ENCODE measurements at places on chromosomes 12 and 14. TPM values are rescaled to one million over a fixed set of nuclear protein-coding genes. Genes with fewer than 3 reads are reported as not detected.

Gene MTA1
- 26.1 TPM for total RNA-seq

DNA sequence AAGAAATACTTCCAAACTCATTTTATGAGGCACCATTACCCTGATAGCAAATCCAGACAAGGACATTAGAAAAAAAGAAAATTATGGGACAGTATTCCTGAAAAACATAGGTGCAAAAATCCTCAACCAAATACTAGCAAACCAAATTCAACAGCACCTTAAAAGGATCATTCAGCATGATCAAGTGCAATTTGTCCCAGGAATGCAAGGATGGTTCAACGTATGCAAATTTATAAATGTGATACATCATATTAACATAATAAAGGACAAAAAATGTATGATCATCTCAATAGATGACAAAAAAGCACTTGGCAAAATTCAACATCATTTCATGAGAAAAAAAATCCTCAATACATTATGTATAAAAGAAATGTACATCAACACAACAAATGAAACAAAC is 162.9 kb downstream of the DUSP6 start:
- DNase-seq: no peak

DNA sequence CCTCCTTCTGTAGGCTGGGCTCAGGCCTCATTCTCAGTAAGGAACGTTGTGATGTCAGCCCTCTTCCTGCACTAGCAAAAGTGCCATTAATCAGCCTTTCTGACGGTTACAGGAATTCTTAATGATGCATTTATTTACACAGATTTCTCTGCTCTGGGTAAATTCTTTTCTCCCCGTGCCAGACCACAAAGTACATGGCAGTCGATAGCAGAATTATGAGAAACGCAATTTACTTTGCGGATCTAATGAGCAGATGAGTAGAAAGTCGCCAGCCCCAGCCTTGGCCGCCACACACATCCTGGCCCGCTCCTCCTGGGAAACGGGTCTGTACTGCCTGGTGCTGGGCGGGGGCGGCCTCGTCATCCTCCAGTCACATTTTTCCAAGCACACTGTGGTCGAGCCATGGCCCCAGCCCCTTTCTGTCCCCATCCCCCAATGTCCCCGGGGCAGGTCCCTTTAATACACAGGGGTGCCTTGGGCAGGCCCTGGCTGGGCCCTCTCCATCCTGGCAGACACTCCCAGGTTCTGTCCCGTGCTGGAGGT is 25.9 kb downstream of the NOC4L start:
- DNase-seq: no peak

Gene RPS26
- total RNA-seq: 201 TPM

Gene USP44
- total RNA-seq: 0.13 TPM

Gene ACAD10
- total RNA-seq: 11.6 TPM

DNA sequence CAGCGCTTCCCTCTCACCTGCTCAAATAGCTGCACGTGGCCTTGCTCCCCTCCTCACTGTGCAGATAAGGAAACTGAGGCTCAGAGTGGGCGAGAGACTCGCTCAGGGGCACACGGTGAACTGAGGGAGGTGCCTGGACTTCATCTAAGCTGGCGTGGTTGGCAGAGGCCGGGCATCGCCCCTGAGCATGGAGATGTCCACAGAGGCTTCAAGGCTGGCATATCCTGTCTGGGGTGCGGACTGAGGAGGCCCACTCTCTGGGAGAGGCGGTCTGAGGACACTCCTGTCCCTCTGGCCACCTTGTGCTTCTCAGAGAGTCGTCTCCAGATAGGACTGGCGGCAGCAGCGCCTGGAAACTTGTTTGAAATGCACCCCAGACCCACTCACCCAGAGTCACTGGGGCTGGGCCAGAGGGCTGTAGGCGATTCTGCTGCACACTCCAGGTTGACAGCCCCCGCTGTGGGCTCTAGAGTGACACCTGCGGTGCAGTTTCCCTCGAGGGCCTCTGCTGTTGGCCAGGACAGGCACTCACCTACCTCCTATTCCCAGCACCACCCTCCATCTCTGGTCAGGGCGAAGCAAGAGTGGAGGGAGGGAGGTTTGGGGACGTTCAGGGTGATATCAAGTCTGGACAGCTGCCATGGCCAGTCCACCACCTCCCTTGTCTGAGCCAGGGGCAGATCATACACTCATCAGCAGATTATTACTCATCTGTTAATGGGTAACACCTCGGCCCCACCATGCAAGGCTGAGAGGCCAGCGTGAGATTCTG is 11.2 kb upstream of the LBHD2 start:
- peak; percentile 67 for DNase-seq

Gene RTL1
- not detected for total RNA-seq

Gene TMEM119
- total RNA-seq: not detected

Gene GPR162
- total RNA-seq: not detected

Gene KRT2
- total RNA-seq: not detected

DNA sequence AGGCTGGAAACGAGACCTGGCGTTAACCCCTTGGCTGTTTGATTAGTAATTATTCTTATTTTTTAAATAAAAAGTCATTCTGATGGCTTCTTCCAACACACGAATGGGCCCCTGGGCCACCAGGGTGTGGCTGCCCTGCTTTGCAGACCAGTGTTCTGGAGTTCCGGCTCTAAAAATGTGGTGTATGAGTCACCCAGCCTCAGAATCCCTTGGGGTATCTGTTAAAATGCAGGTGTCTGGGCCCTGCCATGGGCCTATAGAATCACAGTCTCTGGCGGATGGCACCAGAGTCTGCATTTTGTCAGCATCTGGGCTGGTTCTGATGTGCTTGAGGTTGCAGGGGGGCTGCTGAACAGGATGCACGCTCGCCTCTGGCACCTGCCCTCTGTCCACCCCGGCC is 2.5 kb upstream of the PSMC1 start:
- DNase-seq: no peak

Gene HOXC11
- total RNA-seq: not detected

DNA sequence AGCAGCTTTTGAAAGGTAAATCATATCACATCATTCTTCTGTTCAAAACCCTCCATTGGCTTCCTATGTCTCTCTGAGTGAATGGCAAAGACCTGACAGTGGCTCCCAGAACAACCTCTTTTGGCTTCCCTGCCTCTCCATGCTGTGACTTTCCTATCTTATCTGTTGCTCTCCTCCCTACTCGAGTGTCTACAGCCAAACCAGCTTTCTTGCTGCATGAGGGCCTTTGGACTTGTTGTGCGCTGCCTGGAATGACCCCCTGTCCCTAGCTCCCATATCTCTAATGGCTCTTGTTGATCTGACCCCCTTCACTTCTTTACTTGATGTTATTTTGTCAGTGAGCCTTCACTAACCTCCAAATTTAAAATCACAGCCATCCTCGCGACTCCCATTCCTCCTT is 2.5 kb downstream of the SYNE2 start:
- no peak for DNase-seq

Gene GALNT8
- 0.13 TPM for total RNA-seq

- DNase-seq: no peak
Measured at GRCh38 chr14:96588410-96589257, 86.5 kb downstream of the PAPOLA start.

- DNase-seq: no peak
Measured at GRCh38 chr12:91388573-91388972, 206.0 kb upstream of the DCN start.

GRCh38 chr12:11962860-11963259 is 107.9 kb upstream of the BCL2L14 start:
- DNase-seq: no peak

GRCh38 chr12:24139035-24139434 is 189.6 kb upstream of the SOX5 start:
- DNase-seq: no peak

DNA sequence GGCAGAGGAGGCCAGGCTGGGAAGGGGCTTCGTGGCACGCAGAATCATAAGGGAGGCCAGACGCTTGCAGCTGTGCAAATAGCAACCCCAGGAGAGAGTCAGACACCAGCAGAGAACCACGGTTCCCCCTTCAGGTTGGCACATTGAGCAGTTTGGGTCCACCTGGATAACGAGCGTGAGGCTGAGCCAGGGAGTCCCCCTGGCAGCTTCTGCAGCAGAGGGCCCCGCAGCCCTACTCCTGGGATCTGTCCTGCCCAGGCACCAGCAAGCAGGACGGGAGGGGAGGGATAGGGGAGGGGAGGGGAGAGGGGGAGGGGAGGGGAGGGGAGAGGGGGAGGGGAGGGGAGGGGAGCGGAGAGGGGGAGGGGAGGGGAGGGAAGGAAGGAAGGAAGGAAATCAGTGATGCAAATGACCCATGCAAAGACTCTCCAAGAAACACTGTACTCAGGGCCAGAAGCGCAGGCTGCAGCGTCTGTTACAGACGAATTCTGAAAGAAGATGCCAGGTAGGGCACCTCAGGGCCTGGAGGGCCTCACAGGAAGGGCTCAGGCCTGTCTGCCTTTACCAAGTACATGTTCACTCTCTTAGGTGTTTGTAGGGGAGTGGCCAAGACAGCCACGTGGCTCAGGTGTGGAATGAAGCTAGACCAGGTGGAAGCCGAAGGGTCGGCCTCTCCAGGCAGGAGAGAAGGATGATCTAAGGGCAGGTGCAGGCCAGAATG is 32.3 kb upstream of the MMP17 start:
- peak; percentile 59 for DNase-seq

GRCh38 chr12:1382151-1382550 is 212.2 kb downstream of the FBXL14 start:
- no peak for DNase-seq

Gene ABCC9
- total RNA-seq: 0.79 TPM

DNA sequence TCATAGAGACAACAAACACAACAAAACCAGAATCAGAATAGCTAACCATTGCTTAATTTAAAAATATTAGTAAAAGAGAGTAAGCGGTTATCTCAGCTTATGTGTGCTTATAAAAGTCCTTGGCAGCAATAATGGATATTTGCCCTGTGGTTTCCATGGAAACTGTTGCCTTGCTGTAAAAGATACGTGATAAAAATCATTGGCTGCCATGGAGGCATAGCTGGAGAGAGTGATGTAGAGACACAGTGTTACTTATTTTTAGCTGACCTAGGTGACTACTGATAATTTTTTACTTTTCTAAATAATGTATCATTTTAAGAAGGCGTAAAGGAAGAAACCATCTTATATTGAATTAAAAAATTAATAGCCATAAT is 92.9 kb downstream of the ERC1 start:
- no peak for DNase-seq

GRCh38 chr12:38469715-38470114 is 153.1 kb downstream of the ALG10B start:
- DNase-seq: no peak

Gene GLS2
- total RNA-seq: 6.1 TPM

DNA sequence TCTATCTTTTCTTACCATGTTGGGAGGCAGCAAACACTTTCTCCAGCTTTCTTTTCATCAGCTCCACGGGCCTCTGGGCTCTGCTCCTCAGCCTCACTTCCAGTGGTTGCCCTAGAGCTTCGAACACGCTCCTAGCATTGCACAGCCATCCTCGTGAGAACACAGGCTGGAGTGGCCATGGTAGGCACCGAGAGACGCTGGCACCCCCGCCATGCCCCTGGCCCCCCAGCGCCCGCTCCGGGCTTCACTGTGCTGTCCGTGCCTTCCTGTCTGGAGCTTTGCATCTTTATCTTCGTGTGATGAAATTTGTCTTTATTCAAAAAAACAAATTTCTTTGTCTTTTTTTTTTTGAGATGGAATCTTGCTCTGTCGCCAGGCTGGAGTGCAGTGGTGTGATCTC is 352.2 kb downstream of the TMEM121 start:
- DNase-seq: no peak

DNA sequence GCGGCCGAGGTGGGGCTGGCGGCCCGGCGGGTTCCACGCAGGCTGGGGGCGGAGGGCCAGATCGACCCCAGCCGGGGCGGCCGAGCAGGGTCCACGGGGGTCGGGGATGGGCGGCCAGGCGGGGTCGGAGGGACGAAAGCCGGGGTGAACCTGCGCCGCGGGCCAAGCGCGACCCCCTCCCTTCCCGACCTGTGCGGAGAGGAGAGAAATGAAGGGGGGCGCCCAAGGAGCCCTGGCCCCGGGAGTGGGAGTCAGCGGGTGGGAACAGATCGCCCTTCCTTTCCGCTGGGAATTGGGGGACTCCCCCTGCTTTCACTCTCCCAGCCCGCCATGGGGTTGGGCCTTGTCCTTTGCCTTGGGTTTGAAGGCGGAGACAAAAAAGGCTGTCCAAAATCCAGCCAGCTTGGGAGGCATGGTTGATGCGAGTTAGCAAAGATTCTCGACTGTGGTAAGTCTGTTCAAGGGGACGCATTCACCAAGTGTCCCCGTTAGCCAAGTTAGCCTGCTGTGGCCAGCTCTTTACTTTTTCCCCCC is 559 bp upstream of the CKAP4 start:
- peak; percentile 39 for DNase-seq

Gene KRT72
- not detected for total RNA-seq

- DNase-seq: peak; percentile 74
Measured at GRCh38 chr12:98595243-98595988, 1.9 kb downstream of the SLC25A3 start.

Gene PIK3C2G
- total RNA-seq: 0.26 TPM

Gene AQP6
- total RNA-seq: not detected
